ENCODE measurements at places on chromosomes 4 and X.

- DNase-seq = peak; percentile 73
Measured at GRCh38 chr4:105194328-105195231, 47.9 kb downstream of the TET2 start.

DNA sequence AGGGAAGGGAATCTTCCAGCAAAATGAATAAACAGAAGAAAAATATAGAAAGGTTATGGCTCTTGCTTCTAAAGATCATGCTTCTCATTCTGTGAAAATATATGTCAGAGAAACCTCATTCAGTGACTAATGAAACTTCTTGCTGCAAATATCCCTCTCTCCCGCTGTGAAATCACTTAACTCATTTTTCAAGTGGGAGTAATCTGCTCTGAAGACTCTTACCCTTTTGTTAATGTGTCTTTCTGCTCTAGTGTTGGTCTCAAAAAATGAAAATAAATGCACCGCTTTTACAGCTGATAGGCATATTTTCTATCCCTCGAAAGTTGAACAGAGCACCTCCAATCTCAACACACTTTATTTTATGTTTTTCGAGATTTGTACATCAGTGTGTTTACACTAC, 252.3 kb downstream of the NLGN4X start:
- no peak for DNase-seq

DNA sequence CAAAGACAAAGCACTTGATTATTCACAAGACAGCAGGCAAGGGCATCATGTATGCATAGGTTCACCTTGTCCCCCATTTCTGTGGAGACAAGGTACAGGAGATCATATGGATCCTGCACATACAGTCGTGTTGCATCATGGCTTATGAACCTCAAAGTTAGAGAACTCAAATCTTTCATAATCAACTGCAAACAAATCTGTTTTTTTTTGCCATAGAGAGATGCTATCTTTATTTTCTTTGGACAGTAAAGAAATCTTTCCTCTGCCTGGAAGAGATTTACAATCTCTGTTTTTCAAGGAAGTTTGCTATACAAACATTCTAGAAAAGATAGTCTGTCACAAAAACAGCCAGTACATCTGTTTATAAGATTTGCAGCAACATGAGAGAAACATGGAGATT, 578.8 kb downstream of the ANKRD50 start:
- peak; percentile 30 for DNase-seq

DNA sequence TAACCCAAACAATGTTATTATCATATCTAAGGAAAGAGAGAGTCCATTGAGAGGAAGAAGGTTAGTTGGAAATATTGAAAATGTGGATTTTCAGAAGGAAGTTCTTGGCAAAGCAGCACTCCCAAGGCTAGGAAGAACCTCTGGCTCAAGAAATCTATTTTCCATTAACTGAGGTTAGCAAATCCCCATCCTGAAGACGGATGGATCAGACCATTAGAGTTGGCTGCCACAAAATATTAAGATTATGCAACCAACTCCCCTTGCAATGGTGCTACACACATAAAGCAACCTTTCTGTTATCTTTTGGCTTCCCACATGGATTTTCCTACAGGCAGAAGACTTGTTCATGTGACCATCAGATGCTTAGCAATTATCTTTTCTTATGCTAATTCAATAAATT, 96.3 kb downstream of the COL4A6 start:
- no peak for DNase-seq

- peak; percentile 94 for DNase-seq
Measured at GRCh38 chr4:16860516-16860915, 37.9 kb downstream of the LDB2 start.

- no peak for DNase-seq
Measured at GRCh38 chrX:42017971-42018370, 94.6 kb upstream of the CASK start.

GRCh38 chr4:88320224-88320779, 35.9 kb upstream of the PPM1K start:
- DNase-seq = no peak

- DNase-seq = no peak
Measured at GRCh38 chrX:130625386-130625785, 223.6 kb downstream of the RBMX2 start.

GRCh38 chr4:99710020-99710419, 52.4 kb upstream of the C4orf54 start:
- no peak for DNase-seq

GRCh38 chr4:73707918-73708577, 32.3 kb upstream of the CXCL8 start:
- DNase-seq = peak; percentile 98
